Muscle of leg (tissue), 16 donors: ENCODE measurements at places on chromosomes 12 and 14. TPM values are rescaled to one million over a fixed set of nuclear protein-coding genes. Genes with fewer than 3 reads are reported as not detected.

Gene SMIM41
- 0.12 TPM for polyA plus RNA-seq

DNA sequence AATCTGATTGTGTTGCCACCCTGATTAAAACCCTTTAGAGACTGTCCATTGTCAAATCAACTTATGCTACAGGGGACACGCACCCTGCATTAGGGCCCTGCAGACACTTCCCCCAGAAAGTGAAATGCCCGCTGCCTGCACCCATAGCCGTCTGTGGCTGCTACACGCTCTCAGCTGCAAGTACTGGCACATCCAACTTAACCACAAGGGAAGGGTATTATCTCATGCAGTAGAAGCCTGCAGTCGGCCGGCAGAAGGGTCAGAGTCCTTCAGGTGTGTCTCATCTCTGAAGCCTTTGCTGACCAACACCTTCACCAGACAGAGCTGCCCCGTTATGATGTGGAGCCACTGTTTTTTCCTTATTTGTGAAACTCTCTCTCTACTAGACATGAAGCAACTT is 20.8 kb downstream of the CFAP251 start:
- no peak for DNase-seq

Gene CLSTN3
- polyA plus RNA-seq = 18.5 TPM

Gene PCK2
- 3.4 TPM for polyA plus RNA-seq
